Frontal cortex (tissue), 4 donors: ENCODE measurements at places on chromosomes 1 and 21.

DNA sequence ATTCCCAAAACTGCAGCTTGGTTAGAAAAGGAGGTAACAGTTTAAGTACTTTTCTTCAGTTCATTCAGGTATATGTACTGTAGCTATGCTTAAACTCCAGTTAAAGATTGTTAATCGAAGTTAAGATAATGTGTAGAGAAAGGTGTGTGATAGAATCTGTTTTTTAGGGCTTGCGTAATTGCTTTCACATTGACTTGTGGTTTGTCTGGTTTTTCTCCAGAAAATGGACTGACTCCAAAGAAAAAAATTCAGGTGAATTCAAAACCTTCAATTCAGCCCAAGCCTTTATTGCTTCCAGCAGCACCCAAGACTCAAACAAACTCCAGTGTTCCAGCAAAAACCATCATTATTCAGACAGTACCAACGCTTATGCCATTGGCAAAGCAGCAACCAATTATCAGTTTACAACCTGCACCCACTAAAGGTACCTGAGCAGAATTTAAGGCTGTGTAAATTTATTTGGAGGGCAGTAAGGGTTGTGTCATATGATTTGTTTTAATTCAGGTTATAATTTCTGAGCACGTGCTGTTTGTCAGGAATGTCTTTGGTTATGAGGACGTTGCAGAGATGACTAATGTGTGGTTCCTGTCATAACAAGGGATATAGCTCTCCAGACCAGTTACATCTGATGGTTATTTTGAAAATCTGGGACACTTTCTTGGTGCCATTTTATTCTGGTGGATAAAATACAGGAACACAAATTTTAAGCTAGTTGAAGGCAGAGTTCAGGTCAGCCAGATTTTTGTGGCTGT, 26.0 kb downstream of the ATF6 start:
- DNase-seq, result no peak

GRCh38 chr1:105793536-105794146, 1262.8 kb upstream of the PRMT6 start:
- DNase-seq, result peak; percentile 29

- no peak for DNase-seq
Measured at GRCh38 chr1:76066394-76066793, 8.2 kb upstream of the ST6GALNAC3 start.

GRCh38 chr1:108077991-108078390, 113.0 kb upstream of the VAV3 start:
- DNase-seq, result no peak

DNA sequence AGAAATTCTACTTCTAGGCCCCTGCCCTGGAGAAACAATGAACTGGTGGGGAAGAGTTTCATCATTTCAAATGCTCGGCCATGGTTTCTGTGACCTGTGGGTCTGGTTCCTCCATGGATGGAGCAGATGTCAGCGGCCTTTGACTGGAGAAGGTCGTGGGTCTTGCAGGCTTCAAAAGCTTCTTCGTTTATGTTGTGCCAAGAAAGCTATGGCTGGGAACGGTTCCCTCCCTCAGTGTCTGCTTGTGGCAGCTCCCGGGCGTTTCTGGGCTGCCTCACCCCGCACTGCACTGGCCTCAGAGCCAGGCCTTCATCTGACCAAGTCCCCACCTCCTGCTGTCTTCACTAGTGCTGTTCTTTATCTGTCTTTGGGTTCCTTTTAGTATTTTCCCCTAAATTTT, 46.4 kb upstream of the POFUT2 start:
- DNase-seq, result no peak

- no peak for DNase-seq
Measured at GRCh38 chr1:6003568-6004411, 11.6 kb upstream of the NPHP4 start.

DNA sequence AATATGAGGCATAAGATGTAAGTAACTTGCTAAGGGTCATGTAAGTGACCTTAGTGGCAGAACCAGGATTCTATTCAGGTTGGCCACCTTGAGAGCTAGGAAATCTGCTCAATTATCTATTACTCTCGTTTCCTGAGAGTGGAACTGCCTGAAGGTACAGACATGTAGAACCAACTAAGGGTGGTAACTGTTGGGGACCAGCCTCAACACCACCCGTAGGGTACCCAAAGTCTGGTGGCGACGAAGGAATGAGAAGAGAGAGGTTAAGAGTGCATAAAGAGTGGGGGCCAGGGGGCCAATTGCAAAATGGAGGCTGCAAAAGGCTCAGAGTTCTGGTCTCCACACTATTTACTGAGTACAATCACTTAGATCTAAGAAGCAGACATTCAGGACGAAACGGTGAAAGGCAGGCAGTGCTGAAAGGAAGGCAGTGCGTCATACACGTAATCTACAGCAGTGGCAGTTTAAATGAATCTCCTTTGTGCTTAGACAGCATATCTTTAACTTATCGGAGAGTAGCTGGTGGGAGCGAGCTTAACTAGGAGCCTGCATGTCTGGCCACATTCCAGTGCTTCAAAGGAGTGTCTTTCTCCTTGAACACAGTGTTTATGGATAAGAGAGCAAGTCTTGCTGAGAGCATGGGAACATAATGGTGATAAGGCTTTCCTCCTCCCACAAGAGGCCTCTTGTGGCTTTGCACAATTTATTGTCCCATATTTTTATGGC, 25.0 kb downstream of the SRSF4 start:
- DNase-seq, result no peak

GRCh38 chr1:76379506-76379905, 305.0 kb downstream of the ST6GALNAC3 start:
- no peak for DNase-seq

GRCh38 chr1:89633800-89634625, 1.1 kb downstream of the LRRC8C start:
- no peak for DNase-seq

DNA sequence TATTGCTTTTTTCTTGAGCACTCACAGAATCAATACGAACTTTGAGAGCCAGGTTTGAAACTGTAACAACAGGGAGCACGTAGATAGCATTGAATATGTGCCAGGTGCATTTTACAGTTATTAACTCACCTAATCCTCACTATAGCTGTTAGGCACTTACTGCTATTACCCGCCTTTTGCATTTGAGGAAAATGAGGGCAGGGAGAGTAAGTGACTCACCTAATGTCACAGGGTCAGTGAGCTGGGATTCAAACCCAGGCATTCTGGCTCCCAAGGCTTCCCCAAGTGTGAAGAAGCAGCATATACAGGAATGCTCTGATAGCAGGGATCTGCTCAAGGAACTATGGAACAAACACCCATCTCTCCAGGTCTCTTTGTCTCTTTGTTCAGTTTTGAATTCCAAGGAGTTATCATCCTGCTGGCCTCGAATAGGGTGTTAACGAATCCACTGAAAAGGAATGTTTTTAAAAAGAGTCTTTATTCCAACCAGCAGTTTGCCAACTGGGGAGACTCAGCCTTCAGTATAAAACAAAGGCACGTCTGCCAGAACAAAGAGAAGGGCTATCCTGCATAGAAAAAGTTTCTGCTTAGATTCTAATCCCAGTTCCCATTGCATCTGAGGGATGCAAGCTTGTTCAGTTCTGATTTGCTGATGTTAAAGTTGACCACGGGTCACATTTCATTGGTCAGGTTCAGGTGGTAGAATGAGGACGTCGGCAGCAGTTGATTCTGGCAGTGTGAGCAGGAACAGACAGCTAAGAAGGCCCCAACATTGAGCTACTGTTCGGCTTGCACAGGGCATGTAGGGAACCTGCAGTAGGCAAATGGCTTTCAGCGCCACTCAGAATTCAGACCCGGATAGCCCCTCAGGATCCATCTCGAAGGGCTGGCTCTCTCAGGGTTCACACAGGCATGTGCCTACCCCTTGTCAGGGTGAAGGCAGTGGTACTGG, 22.1 kb downstream of the TRIM67 start:
- DNase-seq, result no peak

DNA sequence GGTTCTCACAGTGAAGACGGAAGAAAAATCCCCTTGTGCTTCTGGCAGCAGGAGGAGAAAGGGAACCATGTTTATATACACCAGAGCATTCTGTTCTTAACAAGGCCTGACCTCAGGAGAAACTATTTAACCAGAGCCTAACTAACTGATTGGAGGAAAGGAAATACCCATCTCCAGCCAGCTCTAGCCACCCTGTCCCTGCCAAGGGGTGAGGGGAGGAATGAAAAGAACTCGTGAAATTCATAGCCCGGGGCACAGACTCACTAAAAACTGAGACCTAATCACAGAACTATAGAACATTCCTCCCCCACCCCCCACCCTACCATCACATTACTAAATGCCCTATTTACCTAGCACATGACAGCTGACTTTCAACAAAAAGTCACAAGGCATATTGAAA, 65.0 kb downstream of the KCNH1 start:
- DNase-seq, result no peak

GRCh38 chr1:39957299-39958015, 2.5 kb downstream of the MFSD2A start:
- DNase-seq, result no peak

- no peak for DNase-seq
Measured at GRCh38 chr1:155261493-155261851, 688 bp downstream of the SCAMP3 start.

DNA sequence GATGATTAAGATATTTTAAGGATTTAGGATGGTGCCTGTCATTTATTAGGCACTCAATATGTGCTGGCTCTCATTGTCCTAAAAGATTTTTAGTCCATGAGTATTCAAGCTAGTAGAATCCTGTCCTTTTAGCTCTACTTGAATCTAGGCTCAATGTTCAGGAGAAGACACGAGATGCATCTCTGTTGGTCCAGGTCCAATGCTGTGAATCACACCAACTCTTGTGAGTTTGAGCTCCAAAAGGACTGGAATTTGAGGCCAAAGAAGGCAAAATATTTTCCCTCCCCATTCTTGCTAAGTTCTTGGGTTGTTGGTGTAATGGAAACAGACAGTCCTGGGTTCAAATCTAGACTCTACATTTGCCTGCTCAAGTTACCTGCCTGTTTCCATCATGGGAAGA, 1.4 kb upstream of the PODN start:
- DNase-seq, result no peak

GRCh38 chr1:35280006-35280405, 11.5 kb downstream of the ZMYM4 start:
- no peak for DNase-seq

- DNase-seq, result no peak
Measured at GRCh38 chr1:3548156-3548893, 63.0 kb downstream of the MEGF6 start.

DNA sequence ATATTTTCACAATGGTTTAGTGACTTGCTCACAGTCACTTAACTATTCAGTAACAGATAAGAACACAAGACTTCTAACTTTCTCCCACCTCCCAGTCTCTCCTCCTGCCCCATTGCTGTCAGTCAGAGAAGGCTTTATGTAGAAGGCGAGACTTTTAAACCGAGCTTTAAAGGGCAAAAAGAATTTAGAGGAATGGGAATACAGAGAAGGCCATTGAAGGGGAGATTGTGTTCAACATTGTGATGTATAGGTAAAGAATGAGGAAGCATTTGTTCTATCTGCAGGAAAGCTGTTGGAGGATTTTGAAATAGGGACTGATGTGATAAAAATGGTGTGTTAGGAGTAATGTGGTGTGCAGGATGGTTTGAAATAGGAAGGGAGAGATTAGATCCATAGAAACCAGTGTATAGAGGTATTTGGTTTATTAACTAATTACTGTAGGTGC, 7.3 kb downstream of the POU2F1 start:
- no peak for DNase-seq

- DNase-seq, result no peak
Measured at GRCh38 chr1:47722909-47723580, 274.1 kb downstream of the TRABD2B start.

DNA sequence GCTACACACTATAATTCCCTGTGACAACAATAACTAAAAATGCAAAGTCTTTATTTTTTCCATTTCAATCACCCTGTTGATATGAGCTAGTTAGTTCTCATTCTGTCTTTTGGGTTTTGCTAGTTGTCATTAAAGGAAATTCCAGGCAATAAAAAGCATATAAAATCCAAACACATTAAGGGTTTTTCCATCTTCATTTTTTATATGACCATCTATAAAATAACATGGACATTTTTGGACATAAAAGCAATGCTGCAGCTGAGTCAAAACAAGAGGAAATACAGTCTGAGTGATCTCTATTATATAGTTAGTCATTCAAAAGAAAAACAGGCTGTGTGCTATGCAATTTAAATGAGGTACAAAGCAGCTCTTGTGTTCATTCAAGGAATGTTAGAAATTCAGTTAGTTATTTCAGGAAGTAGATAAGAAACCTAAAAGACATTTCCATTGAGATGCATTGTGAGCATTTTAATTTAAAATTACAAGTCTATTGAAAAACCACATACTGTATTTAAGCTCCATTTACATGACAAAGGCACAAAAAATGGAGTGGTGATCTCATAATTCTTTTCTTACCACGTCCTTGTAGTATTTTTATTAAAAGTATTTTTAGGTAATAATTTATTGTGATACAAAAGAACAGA, 67.3 kb upstream of the BCL10 start:
- DNase-seq, result no peak

GRCh38 chr1:205913451-205914154, 29.7 kb downstream of the SLC26A9 start:
- no peak for DNase-seq

GRCh38 chr21:36804874-36805611, 106.1 kb downstream of the SIM2 start:
- DNase-seq, result no peak

DNA sequence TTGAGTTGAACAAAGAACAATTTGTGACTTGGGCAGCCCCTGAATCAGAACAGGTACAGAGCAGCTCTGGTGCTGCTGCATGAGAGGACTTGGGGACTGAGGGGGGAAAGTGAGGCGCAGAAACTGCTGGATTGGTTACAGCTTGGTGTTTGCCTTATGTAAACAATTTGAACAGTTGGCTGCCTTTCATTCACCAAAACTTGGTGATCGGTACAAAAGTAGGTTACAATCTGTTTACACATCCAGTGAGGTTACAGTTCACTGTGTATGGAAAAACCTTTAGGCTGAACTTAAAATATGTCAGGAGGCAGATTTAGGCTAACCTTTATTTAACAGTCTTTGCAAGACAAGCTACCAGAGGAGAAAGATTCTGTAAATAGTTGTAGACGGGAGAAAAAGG, 28.6 kb upstream of the MTR start:
- no peak for DNase-seq

- no peak for DNase-seq
Measured at GRCh38 chr1:5637171-5637570, 355.1 kb downstream of the NPHP4 start.

DNA sequence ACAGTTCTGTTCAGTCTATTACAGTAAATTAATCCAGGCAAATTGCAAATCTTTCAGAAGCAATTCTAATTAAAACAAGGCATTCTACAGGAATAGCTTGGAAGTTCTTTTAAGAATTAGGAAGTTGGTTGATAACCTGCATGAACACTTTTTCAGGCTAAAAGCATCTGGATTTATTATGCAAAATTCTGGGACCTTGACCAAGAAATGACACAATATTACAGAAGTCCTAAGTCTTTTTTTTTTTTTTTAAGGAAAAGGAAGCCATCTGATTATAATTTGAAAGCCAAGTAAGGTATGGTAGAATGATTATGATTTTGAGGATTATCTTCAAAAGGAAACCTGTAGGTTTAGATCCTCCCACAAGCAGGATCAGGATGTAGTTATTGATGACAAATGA, 74.7 kb upstream of the KCNK2 start:
- no peak for DNase-seq
